ENCODE measurements at places on chromosomes 3 and 15.

GRCh38 chr3:23649448-23649847 is 156.3 kb upstream of the UBE2E1 start:
- no peak for DNase-seq

- no peak for DNase-seq
Measured at GRCh38 chr15:37810381-37810780, 124.1 kb upstream of the TMCO5A start.

DNA sequence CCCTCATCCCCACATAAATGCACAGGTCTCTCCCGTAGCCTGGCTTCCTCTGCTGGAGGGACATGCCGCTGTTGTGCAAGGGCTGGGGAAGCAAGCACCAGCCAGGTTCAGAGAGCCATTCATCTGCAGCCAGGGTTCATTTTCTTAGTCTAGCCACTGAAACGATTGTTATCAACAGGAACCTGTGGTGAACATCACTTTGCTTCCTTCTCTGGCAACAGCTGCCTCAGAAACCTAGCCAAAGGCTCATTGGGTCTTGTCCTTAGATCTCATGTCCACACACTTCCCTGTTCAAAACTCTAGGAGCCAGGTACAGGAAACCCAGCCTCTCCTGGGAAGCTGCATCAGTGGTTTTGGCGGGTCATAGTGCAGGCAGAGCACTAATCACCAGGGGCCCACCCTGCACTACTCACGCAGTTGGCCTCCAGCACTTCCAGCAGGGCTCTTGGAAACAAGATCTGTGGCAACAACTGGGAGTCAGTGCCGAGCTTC is 47.0 kb downstream of the OXNAD1 start:
- no peak for DNase-seq

- DNase-seq, result peak; percentile 78
Measured at GRCh38 chr3:192130534-192131132, 596.7 kb downstream of the FGF12 start.

DNA sequence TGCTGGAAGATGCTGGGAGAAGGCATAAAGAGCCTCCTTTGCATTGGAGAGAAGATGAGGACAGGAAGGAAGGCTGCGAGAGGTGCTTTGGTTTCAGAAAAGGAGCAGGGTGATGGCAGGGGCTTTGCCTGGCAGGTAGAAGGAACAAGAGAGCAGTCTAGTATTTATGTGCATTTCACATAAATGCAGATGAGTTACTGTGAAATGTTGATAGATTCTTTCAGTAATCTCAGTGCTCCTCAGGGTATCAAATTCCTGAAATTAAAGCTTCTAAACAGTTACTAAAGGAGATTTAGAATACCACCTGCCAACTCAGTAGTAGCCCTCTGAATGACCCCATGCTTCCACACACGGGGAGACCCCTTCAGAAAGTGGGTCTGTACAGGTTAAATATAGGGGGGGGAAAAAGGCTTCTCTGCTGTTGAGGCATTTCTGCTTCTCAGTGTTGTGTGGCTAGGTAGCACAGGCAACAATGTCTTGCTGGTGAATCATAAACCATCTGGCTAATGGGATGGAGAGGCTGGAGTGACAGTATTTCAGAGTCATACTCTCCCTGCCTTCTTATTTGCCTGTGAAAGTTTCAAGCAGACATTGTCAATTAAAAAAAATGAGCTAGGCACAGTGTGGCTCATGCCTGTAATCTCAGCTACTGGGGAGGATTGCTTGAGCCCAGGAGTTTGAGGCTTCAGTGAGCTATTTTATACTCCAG is 14.3 kb upstream of the FBXL22 start:
- no peak for DNase-seq

DNA sequence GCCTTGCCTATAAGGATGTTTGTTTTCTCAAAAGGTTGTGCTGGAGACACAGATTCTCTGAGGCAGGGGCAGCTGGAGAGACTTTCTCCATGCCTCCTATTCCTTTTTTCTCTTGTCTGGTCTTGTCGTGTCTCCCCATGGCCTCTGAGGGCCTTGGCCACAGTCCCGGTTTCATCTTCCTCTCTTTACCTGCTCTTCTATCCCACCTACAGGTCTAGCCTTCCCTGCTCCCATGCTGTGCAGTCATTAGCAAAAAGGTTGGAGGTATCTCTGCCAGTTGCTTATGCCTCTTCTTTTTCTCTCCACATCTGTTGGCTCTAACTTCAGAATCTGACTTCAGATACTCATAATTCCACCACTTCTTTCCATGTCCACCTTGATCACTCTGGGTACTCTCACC is 191.1 kb downstream of the IL20RB start:
- DNase-seq, result no peak

DNA sequence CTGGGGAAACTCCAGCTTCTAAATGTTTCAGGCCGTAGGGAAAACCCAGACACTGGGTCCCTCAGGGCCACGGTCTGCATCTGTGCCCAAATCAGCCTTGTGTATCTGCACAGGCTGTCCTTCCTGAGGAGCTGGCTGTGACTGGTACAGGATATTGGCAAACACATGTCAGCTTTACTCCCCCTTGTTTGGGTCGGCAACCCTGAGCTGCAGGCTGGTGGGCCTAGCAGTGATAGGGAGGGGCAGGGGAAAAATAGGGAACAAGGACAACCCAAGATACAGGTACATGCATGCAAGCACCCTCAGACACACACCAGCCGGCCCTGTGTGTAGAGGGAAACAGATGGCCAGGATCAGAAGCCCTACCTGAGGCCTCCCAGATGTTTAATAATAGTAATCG is 28.7 kb upstream of the HCN4 start:
- no peak for DNase-seq

GRCh38 chr3:194100856-194101390 is 35.0 kb upstream of the HES1 start:
- DNase-seq, result no peak

- DNase-seq, result no peak
Measured at GRCh38 chr3:30944124-30944523, 49.7 kb upstream of the GADL1 start.

- no peak for DNase-seq
Measured at GRCh38 chr3:119912220-119912619, 130.3 kb downstream of the NR1I2 start.

- DNase-seq, result no peak
Measured at GRCh38 chr3:31064021-31064420, 169.6 kb upstream of the GADL1 start.

DNA sequence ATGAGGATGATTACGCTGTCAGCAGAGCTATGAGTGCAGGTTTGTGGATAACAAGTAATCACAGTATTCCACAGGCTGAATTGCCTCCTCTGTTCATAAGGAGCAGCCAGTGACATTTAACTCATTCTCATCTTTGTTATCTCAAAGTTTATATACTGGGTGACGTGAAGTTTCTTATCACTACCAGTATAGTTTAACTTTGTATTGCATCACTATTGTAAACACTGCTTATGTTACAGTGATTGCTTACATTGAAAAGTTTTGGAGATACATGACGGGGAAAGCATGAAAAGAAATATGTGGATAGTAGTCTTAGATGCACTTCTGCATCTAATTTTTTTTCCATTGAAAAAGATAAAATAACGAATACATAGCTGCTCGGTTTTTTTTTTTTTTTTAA is 429.7 kb downstream of the VGLL3 start:
- no peak for DNase-seq

DNA sequence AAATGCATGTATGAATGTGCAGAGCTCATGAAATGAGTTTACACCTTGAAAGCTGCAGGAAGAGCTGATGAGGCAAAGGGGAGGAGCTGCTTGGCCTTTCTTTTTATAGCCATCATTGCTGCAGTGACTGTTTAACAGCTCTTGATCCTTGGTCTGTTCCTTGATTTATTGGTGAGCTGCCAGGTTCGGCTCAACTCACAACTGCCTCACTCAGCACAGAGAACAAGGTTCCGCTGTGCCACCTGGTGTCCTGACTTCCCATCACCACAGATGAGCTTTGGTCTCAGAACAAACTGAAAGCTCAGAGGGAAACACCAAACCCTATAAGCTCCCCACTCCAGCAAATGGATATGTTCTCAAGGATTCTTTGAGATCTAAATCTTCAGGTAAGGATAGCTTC is 626.1 kb downstream of the MAGI1 start:
- DNase-seq, result peak; percentile 26

DNA sequence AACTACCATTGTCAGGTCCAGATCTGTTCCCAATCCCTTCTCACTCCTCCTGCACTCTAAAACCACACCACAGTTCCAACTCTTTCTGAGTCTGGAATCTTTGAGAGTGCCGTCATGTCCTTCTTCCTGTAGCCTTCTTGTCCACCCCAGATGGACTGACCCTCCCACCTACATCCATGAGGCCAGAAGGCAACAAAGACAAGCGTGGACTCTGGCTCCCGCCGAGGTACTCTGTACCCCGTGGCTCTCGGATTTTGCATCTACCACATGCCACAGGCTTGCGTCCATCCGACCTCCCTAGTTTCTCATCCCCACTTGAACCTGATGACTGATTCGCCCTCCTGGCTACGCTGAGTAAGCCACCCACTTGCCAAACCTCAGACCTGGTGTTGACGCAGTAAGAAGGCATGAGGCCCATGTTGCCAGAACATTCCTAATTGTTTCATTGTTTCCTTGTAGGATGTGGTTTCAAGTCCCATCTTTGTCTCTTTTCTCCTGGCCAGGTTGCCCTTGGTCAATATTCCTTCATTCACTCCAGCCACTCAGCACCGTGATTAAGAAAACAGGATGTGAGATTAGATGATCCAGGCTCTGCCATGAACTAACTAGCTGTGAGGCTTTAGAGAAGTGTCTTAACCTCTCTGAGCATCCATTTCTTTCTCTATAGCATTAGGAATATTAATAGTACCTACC is 1.1 kb upstream of the ZBTB38 start:
- peak; percentile 23 for DNase-seq

DNA sequence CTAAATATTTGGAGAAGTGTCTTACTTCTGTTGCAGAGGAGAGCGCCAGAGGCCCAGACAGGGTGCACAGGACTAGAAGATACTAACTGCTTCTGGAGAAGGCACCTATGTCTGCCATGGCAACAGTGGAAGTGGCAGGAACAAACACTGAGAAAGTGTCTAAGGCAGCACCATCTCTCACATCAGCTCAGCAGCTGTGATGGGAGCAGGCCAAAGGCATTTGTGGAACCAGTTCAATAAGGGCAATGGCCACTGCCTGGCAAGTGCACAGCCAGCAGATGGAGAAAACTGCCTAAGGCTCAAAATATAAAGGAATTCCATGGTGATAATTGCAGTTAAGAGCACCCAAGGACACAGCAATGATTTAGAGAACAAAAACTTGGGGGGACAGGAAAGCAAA is 563.0 kb upstream of the CCDC54 start:
- DNase-seq, result peak; percentile 6

DNA sequence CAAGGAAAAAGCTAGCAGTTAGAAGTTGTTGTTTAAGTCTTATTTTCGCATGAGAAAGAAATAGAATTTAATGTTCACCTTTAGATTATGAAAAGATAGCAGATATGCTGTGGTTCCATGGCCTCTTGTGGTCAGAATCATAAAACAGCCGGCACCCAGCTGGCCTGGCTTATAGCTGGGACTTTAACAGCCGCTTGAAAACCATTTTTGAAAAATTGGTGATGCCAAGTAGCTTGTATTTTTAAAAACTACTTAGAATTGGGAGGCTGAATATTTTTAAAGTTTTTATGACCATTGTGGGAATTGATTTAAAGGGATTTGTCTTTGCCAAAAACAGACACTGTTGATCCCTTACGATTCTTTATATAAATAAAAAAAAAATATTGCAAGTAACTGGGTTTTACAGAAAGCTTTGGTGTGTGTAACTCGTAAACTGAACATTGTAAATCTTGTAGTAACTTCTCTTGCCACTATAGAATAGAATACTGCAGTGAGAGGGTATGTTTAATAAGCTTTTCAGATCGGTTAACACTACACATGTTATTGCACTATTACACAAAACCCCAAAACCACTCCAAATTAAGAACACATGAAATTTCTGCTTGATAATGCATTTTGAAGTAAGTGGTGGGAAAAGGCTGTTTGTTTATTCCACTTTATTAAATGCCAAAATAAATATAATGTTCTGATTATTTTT is 6.6 kb downstream of the ARRDC4 start:
- no peak for DNase-seq

DNA sequence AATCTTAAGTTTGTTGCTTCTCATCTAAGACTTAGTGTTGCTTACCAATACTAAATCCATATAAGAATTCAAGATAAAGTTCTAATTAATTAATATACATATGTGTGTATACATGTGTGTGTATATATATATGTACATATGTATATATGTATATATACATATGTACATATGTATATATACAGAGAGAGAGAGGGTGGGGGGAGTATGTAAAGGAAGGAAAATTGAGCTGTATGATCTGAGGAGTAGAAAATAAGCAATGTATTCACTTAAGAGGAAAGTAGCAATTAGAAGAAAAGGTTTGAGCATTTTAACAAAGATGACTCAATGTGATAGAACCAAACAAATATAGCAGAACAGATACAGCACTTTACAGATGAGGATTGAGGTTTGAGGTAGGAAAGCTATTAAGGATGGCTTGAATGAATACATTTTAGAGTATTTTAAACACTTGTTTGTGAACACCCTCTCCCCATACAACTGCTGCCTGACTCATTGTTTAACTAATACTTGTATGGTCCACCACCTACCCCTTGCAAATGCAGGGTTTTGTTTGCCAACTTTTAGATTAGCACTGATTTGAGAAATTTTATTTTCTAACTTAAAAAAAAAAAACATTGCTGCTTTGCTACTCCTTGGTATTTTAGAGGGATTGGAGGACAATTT is 681.1 kb upstream of the CADM2 start:
- no peak for DNase-seq

DNA sequence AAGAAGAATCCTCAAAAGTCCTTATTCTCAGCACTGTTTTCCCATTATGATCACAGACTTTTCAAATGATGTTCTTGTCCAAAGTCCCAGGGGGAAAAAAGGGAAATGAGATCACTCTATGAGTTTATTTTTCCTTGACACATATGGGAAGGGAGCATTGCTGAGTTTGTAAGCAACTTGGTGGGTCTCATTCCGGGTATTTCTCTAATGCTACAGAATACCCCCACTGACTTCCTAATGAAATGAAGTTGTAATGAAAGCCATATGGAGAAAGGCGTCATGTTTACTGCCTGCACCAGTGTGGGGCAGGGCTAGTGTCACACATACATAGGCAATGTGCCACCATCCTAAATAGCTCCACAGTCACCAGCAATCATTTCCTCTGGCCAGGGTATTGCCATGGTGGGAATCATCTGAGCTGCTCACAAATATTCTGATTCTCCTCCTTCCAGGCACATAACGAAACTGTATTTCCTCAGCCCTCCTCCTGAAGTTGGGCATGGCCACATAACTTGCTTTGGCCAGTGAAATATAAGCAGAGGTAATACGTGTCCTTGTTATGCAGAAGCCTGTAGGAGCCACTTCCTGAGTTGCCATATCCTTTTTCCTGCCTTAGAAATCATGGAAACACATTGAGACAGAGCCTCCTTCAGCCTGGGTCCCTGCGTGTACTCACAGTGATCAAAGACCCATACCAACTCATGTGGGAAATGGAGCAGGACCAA is 41.0 kb upstream of the C15orf61 start:
- no peak for DNase-seq
